Adrenal gland (tissue), 19 donors: ENCODE measurements at places on chromosomes 2 and 18. TPM values are rescaled to one million over a fixed set of nuclear protein-coding genes. Genes with fewer than 3 reads are reported as not detected.

DNA sequence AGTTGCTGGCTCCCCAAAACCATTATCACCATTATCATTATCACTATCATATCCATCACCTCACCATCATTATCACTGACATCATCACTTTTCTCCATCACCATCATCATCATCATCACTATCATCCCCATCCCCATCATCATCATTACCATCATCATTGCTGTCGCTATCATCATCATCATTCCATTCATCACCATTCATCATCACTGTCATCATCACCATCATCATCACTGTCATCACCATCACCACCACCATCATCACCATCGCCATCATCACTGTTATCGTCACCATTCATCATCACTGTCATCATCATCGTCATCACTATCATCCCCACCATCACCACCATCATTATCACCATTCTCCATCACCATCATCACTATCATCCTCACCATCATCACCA is 9.0 kb downstream of the HPCAL1 start:
- no peak for DNase-seq

DNA sequence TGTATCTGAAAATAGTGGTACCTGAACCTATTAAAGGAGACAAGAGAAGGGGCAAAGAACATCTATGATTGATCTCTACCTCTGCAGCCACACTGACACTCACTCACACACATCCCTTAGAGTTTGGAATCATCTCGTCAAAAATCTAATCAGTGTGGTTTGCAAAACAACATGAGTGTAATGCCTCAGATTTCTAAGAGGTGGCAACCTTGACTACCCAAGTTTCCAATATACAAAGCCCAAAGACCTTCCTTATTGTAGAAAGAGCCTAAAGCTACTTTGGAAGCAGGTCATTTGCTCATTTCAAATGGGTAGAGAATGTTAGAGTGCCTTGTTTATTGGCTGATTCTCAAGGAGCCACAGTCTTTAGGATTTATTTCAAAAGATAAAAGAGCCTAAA is 444.9 kb downstream of the ARHGAP15 start:
- DNase-seq: no peak

The ANKRD36C gene
- polyA plus RNA-seq: 1.2 TPM

The TEX44 gene
- not detected for polyA plus RNA-seq

The TYW5 gene
- polyA plus RNA-seq: 8.7 TPM
